ENCODE measurements at places on chromosomes 16 and 17.

DNA sequence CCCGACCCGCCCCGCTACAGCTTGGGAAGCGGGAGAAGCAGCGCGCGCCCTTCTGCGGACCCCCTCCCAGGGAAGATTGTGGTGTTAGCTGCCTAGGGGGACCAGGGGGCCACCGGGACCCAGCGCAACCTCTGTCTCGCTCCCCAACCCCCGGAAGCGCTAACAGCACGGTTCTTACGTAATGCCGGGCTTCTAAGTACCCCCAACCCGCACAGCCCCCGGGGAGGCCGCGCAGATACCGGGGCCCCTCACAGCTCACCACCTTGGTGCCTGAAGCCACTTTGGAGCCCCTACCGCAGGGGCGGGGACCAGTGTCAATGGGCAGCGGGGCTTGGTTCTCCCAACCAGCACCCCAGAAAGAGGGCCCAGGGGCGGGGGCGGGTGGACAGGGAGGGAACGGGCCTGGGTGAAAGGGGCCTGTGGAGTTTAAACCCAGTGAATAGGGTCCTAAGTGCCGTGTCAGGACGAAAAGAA lies 348 bp downstream of the MPP2 start:
- DNase-seq, result no peak

DNA sequence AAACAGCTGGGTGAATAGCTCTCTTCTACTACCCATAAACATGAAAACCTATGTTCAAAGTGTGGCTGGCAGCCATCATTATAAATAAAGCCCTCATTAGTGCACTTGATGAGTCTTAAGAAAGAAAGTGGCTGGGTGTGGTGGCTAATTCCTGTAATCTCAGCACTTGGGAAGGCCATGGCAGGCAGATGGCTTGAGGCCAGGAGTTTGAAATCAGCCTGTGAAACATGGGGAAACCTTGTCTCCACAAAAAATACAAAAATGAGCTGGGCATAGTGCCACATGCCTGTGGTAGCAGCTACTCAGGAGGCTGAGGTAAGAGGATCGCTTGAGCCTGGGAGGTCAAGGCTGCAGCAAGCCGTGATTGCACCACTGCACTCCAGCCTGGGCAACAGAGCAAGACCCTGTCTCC lies 28.3 kb upstream of the APPBP2 start:
- DNase-seq, result no peak

DNA sequence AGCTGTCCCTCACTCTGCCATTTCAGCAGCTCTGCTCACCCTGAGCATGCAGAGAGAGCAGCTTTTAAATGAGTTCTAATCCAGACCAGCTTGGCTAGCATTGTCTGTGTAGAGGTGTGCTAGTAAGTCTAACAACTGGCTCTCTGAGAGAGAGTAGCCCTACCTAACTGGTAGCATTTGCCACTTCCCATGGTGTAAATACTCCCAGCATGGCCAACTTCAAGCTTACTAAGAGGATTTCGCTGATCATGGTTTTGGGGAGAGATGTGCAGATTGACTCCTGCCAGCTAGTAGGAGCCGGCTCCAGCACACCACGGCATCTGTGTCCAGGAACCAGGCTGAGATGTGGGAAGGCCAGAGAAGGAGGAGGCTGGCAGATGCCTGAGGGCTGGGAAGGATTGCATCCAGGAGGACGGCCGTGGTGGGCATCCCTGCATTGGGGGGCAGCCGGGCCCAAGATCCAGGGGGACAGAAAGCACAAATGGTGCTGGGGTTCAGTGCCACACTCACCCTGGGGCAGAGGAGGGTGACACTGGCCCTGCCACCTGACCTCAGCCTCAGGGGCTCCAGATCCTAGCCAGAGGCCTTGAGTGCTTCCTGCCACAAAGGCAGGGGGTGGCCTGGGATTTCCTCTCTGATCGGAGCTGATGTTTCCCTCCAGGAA lies 394.9 kb upstream of the TNRC6C start:
- DNase-seq, result no peak

- DNase-seq, result no peak
Observed at GRCh38 chr16:14405611-14406537, 224.2 kb downstream of the PARN start.

DNA sequence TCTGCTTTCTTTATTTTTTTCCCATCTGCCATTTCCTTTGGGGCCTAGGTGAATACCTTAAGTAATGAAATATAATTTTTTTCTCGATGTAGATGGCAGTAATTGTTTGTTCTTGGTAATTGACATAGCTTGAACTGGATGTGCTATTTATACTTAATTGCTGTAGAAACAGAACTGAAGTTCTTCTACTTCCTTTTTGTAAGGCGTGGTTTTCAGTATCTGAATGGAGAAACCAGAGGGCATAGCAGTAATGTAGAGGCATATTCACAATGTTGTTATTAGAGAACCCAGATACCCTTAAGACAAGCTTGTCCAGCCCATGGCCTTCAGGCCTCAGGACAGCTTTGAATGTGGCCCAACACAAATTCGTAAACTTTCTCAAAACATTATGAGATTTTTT lies 16.4 kb downstream of the ATP6V0A1 start:
- no peak for DNase-seq

DNA sequence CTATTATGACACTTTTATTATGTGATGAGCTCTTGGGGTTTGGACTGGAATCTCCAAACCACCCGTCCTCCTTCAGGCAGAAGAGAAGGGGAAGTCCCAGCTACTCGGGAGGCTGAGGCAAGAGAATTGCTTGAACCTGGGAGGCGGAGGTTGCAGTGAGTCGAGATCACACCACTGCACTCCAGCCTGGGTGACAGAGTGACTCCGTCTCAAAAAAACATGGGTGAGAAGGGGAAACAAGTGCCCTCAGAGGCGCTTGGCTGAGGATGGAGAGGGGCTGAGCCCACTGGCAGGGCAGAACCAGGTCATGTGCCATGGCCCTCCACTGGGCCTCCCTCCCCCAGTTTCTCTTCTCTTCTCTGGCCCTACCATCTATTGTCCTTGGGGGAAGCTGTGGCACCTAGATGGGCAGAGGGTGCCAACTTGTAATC lies 120.9 kb upstream of the SMURF2 start:
- DNase-seq, result no peak

GRCh38 chr16:17780181-17780580 lies 309.4 kb upstream of the XYLT1 start:
- no peak for DNase-seq

GRCh38 chr17:8375738-8376259 lies 705 bp downstream of the KRABD2 start:
- no peak for DNase-seq

GRCh38 chr16:79642652-79643051 lies 42.1 kb upstream of the MAF start:
- DNase-seq, result no peak

- DNase-seq, result no peak
Observed at GRCh38 chr17:77492446-77493237, 351.9 kb downstream of the SEC14L1 start.

DNA sequence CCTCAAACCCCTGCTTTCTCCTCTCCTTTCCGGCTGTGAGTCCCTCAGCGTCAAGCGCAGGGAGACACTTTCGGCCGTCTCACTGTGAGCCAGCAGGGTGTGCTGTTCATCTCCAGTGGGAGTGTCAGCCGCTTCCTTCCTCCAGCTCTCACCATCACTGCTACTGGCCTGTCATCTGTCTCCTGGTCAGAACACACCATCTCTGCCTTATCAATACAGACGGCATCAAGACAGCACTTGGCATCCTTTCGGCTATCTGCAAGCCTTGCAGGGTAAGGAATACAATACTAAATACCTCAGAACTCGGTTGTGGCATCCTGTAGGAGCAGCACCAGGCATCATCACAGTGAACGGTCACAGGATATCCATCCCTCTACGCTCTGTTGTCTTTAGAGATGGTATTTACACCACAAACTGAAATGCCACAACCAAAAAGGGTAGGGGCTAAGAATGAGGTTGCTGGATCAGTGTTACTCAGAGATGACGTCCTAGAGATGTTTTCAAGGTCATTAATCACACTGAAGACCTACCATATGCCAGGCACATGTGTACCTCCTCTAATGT lies 20.7 kb upstream of the CMTM4 start:
- no peak for DNase-seq

DNA sequence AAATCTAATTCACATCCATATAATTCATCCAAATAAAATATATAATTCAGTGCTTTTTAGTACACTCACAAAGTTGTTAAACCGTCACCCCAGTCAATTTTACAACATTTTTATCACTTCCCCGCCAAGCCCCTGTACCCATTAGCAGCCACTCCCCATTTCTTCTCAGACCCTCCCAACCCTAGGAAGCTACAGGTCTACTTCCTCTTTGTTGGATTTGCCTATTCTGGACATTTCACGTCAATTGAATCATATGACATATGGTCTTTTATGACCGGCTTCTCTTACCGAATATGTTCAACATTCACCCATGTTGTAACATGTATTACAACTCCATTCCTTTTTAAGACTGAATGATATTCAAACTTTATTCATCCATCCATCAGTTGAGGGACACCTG lies 19.9 kb upstream of the MLKL start:
- no peak for DNase-seq

DNA sequence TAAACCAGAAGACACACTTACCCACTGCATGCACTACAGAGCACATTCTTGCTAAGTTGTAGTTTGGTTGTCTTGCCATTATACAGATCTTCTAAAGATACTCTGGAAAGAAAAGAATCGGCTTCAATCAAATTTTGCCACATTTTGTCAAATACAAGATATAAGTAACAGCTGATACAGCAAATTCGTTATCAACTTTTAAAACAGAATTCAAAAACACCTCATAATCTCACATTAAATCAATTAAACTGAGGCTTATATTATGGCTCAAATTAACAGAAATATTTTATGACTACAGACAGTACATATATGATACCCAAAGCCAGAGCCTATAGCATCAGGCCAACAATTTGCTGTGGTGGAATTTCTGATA lies 5.4 kb downstream of the DNAJA2 start:
- DNase-seq, result no peak

DNA sequence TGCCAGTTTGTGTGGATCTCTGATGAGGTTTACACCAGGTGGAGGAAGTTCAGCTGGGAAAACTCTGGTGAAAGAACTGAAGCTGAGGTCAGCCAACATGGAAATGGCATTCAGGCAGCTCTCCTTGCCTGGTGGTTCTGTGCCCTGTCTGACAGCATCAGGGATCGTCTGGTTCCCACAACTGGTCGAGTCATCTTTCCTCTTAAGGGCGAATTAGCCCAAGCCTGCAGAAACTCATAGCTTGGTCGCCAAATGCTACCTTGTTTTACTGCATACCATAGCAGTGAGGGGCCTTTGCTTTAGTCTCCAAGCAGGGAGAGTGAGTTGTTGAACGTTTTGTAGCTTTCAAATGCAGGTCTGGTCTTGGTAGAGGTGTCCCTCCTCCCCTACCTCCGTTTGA lies 7.2 kb downstream of the PLCG2 start:
- no peak for DNase-seq

- DNase-seq, result no peak
Observed at GRCh38 chr16:84503751-84504395, 586 bp downstream of the MEAK7 start.

DNA sequence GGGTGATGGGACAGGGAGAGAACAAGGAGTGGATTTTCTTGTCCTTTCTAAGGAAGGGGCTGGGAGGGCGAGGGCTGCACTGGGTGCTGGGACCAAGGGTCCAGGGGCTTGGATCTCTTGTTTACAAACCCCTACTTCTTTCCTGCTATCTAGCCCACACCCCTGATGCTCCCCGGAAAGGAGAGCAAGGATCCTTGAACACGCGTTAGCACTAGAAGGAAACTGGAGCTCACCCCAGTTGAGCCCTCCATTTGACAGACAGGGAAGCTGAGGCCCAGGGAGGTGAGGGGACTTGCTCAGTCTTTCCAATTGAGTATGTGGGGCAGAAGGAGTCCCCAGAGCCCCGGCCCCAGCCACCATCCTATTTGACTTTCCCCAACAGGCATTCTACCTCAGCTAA lies 4.6 kb upstream of the ITGAE start:
- DNase-seq, result no peak

GRCh38 chr17:17104494-17104893 lies 62.2 kb downstream of the MPRIP start:
- no peak for DNase-seq

GRCh38 chr16:89973235-89973634 lies 24.7 kb downstream of the DEF8 start:
- no peak for DNase-seq

GRCh38 chr17:57556320-57556719 lies 188.8 kb downstream of the CCDC182 start:
- no peak for DNase-seq

DNA sequence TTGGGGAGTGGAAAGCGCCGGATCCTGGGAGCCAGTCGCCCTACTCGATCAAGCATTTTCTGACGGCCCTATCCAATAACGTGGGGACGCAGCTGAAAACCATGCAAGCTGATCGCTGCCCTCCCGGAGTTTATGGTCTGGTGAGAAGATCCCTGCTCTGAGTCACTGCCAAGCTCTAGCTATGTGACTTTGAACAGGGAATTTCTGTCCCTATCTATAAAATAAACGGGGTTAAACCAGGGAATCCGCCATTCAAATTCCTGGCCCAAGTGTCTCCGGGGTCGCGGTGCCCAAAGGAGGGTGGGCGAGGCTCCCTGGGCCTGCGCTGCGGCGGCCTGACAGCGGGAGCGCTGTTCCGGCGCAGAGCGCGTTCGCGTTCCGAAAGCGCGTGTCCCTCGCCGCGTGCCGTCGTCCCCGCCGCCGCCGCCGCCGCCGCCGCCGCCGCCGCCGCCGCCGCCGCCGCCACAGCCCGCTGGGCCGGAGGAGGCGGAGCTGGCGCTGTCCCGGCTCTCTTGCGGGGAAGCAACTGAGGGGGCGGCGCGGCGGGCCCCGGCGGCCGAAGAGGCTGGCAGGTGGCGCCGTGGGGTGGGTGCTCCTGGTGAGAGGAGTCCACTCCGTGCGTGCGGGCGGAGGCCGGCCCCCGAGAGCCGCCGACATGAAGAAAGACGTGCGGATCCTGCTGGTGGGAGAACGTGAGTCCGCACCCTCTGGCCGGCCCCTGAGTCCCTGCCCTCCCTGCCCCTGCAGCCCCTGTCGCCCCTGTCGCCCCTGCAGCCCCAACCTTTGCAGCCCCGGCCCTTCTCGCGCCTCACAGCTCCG lies at the start of gene RHOT1:
Gene RHOT1 (plus strand): TSS at position 465 of the 819 bp plus-strand sequence. CDS start 191 bp downstream, at position 656.
- peak; percentile 62 for DNase-seq

DNA sequence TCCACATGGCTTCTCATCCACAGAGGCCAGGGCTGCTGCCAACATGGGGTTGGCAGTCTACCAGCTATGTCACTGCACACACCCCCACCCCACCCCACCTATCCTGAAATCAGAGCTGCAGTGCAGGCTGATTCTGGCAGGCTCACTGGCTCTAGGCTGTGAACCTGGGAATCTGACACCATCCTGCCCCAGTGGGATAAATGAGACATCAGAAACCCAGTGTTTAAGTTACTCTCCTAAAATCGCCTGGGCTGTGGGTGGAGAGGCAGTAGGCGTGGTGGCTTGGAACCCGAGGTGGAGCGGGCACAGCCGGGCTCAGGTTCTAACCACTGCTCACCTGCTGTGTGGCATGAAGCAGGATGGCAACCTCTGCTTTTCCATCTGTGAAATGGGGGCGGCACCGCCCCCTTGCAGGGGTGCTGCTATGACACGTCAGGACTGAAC lies 5.6 kb downstream of the SLC38A8 start:
- DNase-seq, result no peak

GRCh38 chr17:7629939-7630571 lies at the start of gene SHBG:
Gene SHBG, plus strand, starts transcription at chr17:7630135. Its CDS starts 38 bp downstream, at chr17:7630173.
- no peak for DNase-seq

GRCh38 chr16:28623172-28623711 lies 13.4 kb upstream of the SULT1A1 start:
- peak; percentile 32 for DNase-seq
